ENCODE measurements at places on chromosomes 5 and 9.

- no peak for DNase-seq
Observed at GRCh38 chr9:84834426-84834825, 164.9 kb downstream of the NTRK2 start.

DNA sequence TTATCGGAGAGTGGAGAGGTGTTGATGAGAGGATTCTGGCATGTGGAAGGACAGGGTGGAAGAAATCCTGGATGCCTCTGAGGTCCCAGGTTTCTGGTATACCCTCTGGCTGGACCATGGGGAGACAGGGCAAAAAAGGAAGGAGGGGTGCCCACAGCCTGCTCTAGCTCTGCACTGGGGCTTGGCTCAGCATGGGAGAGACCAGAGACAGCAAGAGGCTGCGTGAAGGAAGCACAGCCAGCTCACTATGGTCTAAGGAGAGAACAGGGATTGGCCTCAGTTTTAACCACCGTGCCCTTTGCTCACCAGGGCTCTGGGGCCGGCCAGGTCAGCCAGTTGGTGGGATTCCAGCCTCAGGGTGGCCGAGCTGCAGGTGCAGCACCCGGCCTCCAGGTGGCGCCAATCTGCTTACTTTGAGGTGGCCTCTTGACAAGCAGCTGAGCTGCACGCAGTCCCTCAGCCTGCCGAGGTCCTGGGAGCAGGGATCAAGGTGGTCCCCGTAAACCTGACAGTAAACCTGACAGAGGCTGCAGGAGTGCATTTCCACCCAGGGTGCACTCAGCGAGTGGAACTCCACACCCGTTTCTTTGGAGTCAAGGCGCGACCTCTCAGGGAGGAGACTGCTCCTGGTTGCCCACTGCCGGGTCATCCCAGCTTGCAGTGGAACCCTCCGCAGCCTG, 25.0 kb upstream of the SPTLC1 start:
- DNase-seq: peak; percentile 83

- DNase-seq: no peak
Observed at GRCh38 chr9:36006549-36007315, 30.0 kb upstream of the RECK start.

GRCh38 chr9:92968081-92968480, 20.8 kb downstream of the FGD3 start:
- DNase-seq: peak; percentile 37

DNA sequence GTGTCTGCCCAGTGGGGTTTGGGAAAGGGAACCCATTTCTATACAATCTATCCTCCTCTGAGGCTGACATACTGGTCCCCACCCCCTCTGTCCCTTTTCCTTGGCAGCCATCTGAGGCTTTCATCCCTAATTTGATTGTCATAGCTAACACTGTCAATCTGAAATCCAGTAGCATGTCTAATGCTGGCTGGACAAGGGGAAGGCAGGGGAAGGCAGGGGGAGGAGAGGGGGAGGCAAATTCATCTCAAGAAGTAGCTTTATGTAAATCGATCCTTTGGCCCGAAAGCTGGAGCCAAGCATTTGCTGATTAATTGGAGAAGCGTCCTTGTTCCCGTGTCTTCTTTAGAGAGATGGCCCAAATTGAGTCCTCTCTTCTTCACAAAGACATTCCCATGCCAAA, 314.1 kb upstream of the PANK3 start:
- DNase-seq: no peak

GRCh38 chr5:488241-488640, 36.0 kb downstream of the SLC9A3 start:
- no peak for DNase-seq

- DNase-seq: no peak
Observed at GRCh38 chr5:20559845-20560244, 571.8 kb upstream of the CDH18 start.

- peak; percentile 69 for DNase-seq
Observed at GRCh38 chr5:111232311-111233051, 8.3 kb downstream of the CAMK4 start.

DNA sequence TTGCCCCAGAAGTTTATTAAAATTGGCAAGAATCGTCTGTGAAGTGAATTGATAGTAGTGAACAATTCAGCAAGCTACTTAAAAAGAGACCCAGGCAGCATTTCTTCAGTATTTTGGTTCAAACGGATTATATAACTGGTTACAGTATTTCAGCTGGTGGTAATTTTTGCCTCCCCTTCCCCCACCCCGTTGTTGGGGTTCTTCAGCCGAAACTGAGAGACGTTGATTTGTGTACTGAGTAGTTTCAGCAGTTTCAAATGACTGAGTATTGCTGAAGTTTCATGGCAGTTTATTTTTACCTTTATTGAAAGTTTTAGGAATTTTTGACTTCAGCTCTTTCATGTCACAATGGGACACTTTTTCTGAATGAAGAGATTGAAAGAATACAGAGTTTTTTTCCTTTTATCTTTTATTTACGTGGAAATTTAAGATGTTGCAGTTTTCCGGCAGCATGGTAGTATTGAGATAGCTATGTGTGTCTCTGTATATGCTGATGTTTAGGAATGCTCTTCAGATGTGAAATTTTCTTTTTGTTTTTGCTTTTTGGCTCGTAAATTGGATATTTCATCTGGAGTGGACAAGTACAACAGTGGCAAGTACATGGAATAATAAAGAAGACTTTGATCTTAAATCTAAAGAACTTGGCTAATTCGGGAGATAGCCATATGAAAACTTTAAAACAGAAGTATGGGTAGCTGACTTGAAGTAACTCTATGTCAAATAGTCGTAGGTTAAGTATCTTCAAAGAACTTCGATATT, 1.9 kb downstream of the GPBP1 start:
- DNase-seq: peak; percentile 43

DNA sequence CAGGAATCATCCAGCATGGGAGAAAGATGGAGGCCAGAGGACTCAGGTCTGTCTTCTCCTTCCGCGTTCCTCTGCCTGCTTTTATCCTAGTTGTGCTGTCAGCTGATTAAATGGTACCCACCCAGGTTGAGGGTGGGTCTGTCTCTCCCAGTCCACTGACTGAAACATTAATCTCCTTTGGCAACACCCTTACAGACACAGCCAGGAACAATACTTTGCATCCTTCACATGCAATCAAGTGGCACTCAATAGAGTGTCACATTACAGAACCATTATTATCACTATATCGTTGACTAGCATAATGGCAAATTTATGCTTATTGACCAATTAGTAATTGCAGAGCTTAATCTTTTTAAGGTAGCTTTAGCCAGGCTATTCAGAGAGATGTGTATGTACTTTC, 64.8 kb downstream of the UNC13B start:
- DNase-seq: no peak

DNA sequence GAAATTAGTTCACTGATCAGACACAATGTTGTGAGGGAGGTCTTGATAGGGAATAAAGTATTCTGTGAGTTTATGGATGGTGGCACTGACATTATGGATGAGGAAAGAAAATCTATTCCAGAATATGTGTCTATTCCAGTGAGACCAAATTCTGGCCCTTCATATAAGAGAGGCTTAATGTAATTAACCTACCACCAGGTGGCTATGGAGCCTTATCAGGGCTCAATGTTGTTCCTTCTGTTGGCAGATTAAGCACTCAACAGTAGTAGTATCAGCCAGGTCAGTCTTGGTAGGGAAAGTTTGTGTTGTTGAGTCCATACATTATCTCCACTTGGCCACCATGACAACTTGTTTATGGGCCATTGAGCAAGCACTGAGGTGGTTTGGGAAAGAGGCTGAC, 41.7 kb upstream of the BARX1 start:
- no peak for DNase-seq

DNA sequence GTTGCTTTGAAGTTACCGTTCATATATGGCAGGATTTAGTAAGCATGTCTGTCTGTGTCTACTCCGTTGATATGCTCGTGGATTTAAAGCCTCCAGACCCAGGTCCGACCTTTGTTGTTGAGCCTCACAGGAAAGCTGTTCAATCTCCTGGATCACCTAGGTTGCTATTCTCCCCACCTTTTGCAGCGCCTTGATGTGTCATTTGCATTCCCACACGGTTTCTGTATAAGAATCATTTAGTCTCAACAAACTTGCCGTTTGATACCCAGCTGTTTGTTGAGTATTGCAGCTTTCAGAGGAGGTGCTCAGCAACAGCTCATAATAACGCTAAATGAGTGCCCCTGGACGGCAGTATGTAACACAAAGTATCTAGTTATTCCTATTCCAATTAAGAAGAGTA, 1.2 kb upstream of the ADGRV1 start:
- no peak for DNase-seq

DNA sequence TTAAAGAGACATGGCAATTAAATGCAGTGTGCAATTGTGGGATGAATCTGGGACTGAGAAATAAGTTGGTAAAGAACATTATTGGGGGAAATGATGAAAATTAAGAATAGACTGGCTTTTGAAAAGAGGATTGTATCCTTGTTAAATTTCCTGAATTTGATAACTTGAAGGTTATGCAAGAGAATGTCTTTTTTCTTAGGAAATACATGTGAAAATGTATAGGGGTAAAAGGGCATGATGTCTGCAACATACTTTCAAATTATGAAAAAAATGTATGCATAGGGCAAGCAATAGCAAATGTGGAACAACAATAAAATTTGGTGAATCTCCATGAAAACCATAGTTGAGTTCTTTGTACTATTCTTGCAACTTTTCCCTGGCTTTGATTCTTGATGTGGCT, 24.1 kb downstream of the PTTG1 start:
- DNase-seq: no peak

- DNase-seq: no peak
Observed at GRCh38 chr5:110335361-110336066, 391.0 kb downstream of the TMEM232 start.

DNA sequence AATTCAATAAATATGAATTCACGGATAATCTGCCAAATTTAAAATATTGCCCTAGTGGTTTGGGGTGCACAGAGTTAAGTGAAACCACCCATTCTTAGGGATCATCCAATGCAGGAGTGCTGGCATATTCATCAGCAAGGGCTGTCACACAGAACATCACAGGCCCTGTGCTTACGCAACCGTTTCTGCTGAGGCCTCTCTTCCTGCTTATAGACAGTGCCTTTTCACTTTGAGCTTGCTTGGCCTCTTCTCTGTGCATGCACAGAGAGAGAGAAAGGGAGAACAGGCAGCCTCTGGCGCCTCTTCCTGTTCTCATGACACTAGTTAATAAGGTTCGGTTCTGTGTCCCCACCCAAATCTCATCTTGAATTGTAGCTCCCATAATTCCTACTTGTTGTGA, 366.3 kb downstream of the ICE1 start:
- no peak for DNase-seq

DNA sequence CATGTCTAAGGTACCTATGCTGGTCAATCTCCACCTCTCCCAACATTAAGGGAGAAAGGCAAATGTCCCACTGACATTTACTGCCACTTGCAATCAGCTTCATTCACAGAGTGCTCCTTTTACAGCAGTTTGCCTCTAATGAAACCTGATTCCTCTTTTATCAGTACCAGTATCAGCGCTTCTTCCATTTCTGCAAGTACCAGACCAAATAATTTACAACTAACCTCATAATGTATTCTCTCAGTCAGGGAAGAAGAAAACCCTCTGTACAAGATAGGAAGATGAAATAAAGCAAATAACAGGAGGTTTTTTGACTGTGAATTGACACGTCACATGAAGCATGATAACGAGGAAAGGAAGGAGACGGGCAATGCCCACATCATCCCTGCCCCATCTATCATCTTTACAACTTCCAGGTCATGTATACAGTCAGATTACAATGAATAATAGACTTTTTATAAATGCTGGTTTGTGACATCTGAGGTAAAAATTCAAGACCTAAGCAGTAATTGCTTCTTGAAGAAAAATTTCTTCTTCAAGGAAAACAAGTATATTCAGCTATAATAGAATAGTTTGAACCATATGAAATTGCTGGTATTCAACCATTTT, 21.9 kb downstream of the ABITRAM start:
- no peak for DNase-seq

DNA sequence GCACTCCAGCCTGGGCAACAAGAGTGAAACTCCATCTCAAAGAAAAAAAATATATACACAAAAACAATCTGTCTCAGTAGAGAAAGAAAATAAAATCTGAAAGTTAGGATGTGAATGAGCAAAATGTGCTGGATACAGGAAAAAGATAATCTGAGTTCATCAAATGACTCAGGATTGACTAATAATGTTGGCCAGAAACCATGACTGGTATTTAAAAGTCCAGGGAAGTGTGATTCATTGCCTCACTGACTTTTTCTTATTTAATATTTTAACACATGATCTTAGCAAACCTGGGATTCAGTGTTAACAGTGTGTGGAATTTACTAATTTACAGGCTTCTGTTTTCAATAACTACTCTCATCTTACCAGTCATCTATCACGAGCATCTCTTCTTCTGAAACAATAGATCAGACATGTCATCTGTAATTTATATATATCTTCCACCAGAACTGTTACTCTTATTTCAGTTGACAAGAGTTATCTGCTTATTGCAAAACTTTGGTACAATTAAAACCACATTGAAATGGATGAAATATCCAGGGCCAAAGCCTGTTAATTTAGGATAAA, 256.7 kb downstream of the CDH12 start:
- no peak for DNase-seq

DNA sequence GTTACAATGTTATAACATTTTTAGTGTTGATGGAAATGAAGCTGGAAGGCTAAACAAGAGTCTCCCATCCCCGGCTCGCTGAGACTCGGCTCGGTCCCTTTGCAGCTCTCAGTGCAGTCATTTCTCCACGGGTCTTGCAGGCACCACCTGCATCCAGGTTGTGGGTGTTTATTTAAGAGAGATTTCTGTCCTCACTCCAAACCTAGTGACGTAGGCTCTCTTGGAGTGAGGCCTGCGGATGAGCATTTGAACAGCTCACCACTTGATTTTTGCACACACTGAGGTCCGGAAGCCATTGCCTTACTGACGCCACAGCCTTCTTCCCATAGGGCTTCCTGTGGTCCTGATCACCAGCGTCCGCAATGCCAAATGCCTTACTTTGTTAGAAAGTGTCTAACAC, 197.7 kb upstream of the OTULINL start:
- no peak for DNase-seq

DNA sequence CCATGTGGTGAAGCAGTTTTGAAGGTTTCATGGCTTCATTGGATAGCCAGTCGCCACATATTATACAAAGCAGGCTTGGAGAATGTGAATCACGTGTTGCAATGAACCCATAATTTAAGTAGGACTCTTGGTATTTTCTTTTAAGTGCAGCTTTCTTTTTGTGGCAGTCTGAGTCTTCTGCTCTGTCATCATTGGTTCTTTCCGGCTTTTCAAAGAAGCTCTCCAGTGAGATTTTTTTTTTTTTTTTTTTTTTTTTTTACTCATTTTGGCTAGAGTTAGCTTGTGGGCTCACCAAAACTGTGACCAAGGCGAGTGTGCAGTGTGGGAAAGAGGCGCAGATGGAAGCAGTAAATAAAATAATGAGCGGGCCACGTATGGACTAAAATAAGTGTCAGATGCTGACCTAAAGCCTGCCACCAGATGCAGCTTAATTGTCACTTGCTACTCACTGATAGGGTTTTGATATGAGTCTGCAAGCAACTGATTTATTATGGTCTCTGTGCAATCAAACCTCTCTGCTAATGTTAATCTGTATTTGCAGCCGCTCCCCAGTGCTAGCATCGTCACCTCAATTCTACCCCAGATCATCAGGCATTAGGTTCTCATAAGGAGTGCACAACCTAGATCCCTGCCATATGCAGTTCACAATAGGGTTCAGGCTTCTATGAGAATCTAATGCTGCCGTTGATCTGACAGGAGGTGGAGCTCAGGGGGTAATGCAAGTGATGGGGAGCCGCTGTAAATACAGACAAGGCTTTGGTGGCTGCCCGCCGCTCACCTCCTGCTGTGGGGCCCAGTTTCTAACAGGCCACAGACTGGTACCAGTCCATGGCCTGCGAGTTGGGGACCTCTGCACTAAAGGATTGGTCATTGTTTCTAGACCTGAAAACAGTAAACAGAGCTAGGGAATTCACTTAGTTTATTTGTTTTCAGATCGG, 45.5 kb upstream of the LARP1 start:
- DNase-seq: no peak

Data from CD8-positive, alpha-beta T cell (primary cell).